ENCODE measurements at places on chromosomes 12 and 14.

DNA sequence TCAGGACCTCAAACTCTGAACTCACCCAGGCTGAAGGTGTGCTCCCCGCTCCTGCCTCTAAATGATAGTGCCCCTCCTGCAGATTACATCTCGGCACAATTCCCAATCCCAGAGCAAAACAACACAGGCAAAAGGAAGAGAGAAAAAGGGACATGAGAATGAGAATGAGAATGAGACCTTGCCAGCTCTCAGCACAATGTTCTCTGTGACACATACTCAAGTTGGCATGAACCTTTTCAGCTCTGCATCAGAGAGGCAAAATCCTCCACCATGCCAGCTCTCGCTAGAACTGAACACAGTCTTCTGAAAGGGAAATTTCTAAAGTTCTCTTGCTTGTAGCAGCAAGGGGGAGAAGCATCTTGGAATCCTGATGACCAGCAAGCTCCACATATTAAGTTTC, 84.6 kb downstream of the KSR2 start:
- DNase-seq: no peak

DNA sequence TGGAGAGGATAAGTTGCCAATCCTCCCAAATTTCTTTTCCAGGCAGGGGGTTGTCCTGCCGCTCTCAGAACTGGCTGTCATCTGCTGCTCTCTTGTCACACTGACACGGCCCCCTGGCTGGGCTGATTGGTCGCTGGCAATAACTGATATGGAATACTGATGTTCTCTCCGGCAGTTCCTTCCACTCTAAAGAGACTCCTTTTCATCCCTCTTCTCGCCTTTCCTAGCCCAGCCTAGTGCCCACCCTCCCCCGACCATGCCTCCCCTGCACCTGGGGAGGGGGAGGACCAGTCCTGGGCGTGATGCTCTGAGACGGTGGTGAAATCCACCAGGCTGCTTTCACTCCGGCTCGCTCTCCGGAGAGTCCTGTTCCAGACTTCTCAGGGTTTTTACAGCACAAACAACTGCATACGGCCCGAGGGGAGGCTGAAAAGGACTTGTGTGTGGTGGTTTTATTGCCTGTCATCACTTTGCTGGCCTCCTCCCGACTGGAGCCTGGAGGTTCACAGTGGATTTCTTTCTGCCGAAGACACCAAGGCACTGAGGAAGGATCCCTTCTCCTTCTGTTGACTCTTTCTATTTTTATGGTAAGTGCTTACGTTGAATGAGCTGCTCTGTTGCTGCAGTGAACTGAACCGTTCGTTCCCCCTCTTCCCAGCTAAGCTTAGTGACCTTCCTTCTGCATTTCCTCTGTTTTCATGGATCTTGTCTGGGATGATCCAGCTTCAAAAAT, at the start of gene ANO4:
ANO4 (plus strand) TSS at position 336 of the 733 bp plus-strand sequence. CDS start 107,010 bp downstream, outside the sequence.
- DNase-seq: no peak

DNA sequence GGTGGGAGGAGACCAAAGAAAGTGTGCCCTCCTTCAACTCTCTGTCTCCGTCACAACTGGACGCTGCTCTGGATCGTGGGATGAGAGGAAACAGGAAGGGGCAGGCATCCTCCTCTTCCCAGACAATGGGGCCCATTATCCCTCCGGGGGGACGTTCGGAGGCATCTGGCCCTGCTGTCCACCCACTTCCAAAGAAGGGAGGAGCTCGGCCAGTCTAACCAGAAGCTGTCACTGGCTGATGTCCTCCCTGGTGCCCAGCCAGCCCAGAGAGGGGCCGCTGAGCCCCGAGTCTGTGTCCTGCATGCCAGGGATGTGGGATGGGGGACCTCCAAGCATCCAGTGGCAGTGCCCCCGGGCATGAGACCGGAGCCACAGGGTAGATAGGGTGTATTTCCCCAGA, 39.8 kb upstream of the MEG3 start:
- DNase-seq: no peak

DNA sequence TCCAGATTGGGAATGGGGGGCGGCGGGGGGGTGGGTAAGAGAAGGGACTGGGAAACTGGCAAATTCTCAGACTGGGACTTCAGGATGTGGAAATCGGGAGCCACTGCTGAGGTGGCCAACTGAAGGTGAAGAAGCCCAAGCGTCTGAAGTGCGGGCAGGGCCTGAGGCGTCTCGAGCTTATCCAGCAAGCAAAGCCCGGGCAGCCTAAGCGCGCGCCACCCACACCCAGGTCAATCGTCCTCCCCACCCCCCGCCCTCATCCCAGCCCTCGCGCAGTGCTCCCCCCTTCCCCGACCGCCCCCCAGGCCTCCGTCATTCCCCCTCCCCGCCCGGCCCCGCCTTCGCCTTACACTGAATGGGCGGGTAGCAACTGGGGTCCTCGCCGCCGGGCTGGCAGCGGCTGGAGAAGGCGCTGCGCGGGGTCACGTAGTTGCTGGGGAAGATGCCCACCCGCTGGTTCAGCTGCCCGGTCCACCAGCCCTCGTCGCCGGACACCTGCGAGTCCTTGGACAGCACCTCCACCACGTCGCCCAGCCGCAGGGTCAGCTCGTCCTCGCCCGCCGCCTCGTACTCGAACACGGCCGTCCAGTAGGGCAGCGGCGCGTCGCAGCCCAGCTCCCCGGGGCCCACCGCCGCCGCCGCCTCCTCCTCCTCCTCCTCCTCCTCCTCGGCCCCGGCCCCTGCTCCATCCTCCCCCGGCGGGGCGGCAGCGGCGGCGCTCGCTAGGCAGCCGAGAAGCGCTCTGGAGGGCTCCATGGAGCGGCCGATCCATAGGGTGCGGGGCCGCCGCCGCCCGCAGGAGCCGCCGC, 693 bp downstream of the MAP3K9 start:
- peak; percentile 25 for DNase-seq

DNA sequence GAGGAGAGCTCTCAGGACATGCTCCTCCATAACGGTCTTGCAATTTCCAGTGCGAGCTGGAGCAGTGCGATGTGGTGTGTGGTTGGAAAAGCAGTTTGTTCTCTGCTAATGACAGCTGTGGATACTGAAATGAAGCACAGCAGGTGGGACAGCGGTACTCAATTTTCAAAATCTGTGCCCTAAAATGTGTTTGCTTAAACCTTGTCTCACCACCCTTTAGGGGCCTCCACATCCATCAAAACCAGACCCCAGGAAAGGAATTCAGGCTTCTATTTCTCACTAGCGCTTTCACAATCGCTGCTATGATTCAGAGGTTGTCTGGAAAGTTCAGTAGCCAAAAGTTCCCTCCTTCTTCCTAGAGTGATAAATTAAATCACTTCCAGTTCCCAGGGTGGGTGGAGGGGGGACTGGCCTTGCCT, 440.8 kb downstream of the EGLN3 start:
- no peak for DNase-seq

GRCh38 chr12:52519826-52520662, at the start of gene KRT5:
KRT5 (minus strand) TSS chr12:52520394; CDS start chr12:52520296, 98 bp downstream.
- DNase-seq: no peak
